ENCODE measurements at places on chromosomes 4 and X.

DNA sequence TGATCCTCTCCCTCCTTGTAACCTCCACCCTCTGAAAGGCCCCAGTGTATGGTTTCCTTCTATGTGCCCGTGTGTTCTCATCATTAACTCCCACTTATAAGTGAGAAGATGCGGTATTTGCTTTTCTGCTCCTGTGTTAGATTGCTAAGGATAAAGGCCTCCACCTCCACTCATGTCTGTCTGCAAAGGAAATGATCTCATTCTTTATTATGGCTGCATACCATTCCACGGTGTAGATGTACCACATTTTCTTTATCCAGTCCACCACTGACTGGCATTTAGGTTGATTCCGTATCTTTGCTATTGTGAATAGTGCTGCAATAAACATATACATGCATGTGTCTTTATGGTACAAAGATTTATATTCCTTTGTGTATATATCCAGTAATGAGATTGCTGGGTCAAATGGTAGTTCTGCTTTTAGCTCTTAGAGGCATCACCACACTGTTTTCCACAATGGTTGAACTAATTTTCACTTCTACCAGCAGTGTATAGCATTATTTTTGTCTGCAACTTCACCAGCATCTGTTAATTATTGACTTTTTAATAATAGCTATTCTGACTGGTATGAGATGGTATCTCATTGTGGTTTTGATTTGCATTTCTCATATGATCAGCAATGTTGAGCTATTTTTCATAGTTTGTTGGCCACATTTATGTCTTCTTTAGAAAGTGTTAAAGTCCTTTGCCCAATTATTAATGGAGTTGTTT is 1030.9 kb downstream of the FSTL5 start:
- no peak for DNase-seq

DNA sequence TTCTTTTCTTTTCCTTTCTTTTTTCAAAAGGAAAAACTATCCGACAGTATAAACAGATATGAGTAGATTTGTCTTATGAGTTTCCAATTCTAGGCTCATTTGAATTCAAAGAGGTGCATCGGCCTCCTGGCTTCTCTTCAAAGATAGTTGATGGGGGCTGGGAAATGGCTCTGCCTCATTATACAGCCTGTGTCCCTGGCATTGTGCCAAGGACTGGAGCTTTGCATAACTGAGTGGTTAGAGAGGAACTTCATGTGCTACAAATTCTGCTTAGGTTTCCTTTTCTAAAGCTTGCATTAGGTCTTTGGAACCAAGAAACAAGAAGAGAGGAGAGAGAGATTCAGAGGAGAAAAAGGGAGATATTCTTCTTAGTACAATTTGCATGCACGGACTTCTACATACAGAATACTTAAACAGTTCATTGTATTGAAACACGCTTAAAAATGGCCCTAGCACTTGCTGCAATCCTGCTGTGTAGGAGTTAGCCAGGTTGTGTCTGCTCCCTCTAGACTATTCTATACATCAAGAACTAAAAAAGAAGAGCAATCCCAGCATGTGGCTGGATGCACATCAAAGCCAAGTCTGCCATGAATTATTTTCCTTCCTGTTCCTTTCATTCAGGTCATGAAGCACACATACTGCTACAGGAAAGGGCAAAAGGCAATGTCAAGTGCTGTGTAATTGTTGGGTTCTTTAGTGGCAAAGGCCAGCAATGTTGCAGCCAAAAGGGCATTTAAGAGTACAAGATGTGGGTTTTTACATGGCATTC is 70.9 kb downstream of the INTS12 start:
- no peak for DNase-seq

DNA sequence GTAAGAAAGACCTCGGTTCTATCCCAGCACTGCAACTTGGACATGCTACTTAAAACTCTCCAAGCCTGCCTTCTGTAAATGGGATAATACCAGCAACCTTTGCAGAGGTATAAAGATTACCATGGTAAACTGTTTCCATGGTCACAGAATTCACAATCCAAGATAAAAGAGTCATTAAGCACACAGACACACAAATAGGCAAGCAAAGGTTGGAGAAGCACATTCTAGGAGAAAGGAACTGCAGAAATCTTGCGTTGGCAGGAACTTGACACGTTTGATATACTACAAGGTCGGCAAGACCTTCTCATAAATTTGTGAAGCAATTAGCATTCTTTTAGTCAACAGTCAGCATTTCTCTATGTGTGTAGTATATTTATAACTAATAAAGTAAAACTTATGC is 12.3 kb upstream of the CHRNA9 start:
- no peak for DNase-seq

DNA sequence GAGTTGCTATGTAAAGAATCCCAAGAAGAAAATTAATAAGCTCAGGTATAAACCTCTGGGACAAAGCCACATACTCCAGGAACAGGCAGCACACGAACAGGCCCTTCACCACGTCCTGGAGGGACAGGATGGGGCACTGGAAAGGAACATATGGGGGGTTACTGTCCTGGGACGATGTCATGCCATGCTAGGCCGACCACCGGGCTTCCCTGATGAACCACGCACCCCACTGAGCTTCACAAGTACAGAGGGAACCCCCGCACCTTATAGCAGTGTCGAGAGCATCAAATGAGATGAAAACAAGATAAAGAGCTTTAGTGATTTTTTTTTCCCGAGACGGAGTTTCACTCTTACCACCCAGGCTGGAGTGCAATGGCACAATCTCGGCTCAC is 19.1 kb downstream of the NOP14 start:
- DNase-seq: no peak

DNA sequence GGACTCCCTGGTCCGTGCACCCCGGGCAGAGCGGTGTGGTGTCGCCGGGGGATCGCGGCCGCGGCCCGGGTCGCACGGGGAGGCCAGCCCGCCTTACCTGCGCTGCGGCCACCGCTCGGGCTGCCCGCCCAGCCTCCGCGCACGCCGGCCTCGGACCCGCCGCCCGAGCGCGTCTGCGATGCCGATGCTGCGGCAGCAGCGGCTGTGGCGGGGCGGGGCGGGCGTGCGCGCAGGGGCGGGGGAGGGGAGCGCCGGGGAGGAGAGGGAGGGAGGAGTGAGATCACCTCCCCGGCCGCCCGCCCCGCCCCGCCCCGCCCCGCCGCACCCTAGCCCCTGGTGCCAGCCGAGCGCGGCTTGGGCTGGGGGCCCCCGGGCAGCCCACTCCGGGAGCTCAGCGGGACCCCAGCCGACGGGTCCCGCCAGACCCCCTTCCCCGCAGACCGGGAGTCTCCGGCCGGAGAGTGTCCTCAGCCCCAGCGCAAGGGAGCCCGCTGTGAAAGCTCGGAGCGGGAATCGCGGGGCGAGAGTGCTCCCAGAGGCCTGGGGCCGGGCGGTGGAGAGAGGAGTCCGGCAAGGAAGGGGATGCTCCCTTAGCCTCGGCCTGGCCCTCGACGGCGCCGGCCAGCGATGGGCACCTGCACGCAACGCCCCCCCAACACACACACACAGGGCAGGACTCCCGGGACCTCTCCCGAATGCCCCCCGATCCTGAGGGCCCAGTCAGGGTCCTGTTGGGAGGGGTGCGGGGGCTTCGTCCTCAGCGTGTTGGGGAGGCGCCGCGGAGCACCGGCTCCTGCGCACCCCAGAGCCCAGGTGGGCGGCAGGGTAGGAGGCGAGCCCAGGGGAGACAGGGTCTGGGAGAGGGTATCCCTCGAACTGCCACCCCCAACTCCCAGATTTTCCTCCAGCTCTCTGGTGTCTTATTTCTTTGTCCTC is at the start of gene L1CAM:
L1CAM (minus strand) TSS at position 206 of the 936 bp plus-strand sequence. CDS start 10,337 bp downstream, outside the sequence.
- no peak for DNase-seq

DNA sequence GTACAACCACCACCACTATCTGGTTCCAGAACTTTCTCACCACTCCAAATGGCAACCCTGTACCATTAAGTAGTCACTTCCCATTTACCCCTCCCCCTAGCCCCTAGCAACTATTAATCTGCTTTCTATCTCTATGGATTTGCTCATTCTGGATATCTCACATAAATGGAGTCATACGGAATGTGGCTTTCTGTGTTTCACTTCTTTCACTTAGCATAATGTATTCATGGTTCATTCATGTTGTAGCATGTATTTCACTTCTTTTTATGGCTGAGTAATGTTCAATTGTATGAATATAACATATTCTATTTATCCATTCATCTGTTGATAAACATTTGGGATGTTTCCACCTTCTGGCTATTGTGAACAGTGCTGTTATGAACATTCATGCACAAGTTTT is 104.7 kb downstream of the AMMECR1 start:
- DNase-seq: no peak

DNA sequence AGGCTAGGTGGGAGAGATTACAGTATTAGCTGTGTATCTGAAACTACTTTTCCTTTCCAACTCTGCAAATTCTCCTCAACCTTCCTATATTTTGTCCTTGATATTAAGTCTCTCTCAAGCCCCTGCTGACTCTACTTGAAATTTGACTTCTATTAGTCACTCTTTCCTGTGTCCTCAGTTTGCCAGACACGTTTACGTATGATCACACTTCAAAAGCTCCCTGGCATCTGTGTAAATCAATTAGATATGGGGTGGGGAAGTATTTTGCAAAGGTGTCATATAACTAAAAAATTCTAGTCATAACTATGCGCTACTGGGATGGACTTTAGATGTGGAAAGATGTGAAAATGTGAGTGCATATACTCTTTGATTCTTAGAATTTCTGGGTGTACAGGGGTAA is 67.4 kb upstream of the ARHGAP24 start:
- no peak for DNase-seq

DNA sequence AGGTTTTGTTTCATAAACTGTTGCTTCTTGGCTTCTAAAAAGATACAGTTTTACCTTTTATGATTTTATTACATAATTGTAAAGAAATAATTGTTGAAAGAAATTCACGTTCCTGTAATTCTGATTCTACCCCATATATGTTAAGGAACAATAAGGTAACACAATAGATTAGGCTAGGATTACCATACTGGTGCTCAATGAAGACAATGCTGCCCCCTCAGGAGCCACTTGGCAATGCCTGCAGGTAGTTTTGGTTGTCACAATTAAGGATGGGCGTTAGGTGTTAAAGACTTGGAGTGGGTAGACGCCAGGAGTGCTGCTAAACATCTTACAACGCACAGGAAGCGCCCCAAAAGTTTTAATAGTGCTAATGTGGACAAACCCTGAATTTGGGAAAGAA is 133.2 kb downstream of the NLGN4X start:
- no peak for DNase-seq

- DNase-seq: no peak
Observed at GRCh38 chrX:10634392-10635161, 14.2 kb upstream of the MID1 start.

All from stimulated activated CD8-positive, alpha-beta memory T cell treated with anti-CD3 and anti-CD28 coated beads, Interleukin-15, amount 100 ng/mL, for 4 hours (primary cell).